ENCODE measurements at places on chromosomes 7 and 10.
A peak's percentile ranks its signal among the peaks of the same experiment; 100 is the strongest.

GRCh38 chr7:96729820-96730219, 20.2 kb upstream of the SEM1 start:
- no peak for DNase-seq

DNA sequence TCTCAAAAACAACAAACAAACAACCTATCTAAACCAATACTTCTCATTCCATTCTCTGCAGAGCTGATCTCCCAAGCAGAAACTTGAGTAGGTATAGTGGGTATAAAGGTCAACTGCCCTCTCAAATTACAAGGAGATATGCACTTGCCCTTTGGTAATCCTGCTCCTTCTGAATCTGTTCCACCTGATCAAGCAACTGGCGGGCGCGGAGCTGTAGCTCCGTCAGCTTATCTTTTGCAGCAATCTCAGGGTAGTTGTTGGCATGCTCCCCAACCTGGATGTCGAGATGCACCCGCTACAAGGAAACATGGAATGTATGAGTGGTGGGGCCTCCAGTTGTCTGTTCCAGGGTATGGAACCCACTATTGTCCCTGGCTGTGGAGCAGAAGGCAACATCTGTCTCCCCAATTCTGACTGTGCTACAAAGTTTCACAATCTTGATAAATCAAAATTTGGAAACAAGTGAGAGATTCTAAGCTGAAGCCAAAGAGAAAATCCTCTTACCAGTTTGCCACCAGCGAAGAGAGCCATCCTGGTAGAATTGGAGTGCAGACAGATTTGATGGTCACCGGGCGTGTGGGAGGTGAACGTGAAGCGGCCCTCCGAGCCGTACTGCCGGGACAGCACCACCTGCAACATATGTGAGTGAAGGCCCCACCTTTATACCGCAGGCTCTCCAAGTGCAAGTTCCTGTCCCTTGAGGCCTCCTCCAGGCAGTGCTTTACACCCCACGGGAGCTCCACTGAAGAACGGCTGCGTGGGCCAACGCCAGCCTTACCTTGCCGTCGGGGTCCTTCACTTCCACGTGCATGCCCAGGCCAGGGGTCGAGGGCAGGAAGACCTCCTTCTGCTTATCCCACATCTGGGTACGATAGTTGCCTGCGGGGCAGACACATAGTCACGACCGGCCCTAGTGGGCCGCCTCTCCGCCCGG, 819 bp downstream of the TMED4 start:
- DNase-seq: no peak

DNA sequence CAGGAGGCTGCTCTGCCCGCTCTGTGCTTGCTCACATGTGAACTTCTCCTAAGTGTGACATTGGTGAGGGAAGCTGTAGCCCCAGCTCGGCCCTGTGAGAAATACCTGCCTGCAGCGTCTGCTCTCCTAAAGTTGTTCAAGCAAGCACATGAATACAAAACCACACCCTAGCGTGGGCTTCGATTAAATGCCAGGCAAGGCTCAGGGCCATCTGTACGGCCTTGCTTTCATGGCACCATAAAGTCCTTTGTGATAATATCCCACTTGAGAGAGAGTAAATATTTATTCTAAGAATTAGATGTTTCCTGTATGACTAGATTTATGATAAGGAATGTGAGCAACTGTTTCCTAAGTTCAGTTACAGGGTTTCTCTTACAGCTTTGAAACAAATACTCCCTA, 262.8 kb upstream of the KLF14 start:
- DNase-seq: peak; percentile 84

GRCh38 chr7:69652947-69653701, 54.8 kb downstream of the AUTS2 start:
- DNase-seq: no peak

GRCh38 chr10:91415816-91416215, 5.7 kb downstream of the HECTD2 start:
- no peak for DNase-seq
